ENCODE measurements at places on chromosomes 4 and X.

DNA sequence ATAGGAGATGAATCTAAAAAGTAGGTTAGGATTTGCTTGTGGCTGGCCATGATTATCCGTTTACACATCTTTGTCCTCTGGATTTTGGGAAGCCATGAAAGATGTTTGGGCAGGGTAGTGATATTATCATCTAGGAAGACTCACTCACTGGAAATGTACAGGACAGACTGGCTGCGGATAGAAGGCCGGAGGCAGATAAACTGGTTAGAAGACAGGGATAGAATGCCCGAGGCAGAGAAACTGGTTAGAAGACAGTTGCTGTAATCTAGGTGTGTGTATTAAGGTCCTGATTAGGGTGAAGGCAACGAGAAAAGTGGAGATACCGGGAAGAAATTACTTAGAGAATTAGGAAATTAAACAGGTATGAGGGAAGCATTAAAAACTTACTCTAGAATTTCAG, 68.8 kb downstream of the SPRY1 start:
- no peak for DNase-seq

- DNase-seq = no peak
Measured at GRCh38 chr4:138097912-138098600, 144.1 kb downstream of the SLC7A11 start.

- peak; percentile 53 for DNase-seq
Measured at GRCh38 chrX:154443992-154444754, at the start of gene FAM50A. Gene FAM50A (plus strand): TSS chrX:154444141. CDS start chrX:154444236, 95 bp downstream.

DNA sequence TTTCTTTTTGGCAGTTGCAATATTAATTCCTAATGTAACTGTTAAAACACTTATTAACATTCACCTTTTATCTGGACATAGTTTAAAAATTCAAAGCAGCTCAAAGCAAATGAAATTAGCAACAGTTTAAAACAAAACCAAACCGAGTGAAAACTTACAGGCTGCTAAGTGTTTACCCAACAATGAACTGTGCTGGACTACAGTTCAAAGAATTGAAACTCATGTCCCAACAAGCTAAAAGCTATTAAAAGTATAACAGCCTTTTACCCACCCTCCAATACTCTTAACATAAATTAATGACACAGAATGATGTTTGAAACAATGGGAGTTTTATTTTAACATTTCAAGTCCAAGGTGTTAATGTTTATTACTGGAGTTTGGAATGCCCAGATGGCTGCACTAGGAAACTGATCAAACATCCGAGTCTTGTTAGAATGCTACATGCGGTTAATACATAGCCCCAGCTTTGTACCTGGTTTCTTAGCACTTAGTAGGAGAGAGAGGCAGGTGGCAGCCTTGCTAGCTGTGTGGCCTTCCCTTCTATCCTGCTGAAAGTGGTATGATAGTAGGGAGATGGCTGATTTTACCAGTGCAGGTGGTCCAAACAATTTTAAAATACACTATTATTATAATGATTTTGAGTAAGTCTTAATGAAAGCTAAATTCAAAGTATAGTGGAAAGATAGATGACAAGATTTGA, 21.1 kb upstream of the FRYL start:
- no peak for DNase-seq

DNA sequence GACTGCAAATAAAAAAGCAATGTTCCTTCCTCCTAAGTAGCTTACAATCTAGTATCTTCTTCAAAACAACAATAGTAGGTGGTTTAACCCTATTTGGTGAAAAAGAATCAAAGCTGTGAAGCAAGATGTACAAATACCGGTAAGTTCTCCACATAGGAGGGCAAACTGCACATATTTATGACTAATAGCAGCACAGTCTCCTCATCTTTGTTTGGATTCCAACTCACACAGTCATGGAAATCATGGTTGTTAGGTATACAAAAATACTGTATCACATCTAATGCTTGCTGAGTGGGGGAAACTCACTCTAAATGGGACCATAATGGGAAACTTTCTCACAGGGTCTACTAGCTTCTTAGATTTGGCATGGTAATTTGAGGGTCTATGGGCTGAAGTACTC, 597.2 kb downstream of the INPP4B start:
- DNase-seq = no peak

GRCh38 chr4:130812117-130812765, 1716.3 kb downstream of the C4orf33 start:
- no peak for DNase-seq

GRCh38 chr4:762211-763190, 56.9 kb downstream of the PCGF3 start:
- no peak for DNase-seq

DNA sequence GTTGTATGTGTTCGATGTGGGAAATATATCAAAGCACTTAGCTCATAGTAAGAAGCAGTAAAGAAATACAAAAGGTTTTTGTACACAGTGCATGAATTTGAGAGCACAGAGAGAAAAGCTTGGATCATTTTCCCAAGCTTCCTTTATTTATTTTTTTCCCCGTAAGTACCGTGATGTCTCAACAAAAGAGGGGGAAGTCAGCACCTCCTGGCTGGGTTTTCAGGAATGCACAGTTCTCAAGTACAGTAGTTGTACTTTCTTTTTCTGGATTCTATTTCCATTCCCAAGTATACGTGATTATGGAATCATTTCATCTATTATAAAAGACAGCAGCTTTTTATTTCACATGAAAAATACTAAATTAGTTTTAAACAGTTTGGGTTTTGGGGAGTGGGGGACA, 171.5 kb upstream of the EDNRA start:
- DNase-seq = no peak

DNA sequence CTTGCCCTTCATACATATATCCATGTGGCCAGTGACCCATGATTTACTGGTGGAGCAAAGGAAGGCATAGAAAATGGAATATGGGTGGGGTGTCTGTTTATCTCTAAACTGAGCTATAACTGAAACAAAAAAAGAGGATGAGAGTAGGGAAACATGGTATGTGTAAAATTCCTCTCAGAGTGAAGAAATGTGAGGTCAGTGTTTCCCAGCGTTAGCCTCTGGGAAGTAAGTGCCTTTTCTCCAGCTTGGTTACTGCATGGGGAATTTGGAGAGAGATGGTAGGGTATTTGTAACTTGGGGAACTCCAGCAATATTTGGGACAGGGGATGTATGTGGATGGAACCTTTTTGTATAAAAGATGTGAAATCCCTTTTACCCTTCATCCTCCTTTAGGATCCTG, 89.4 kb downstream of the AFF1 start:
- no peak for DNase-seq

GRCh38 chr4:125547836-125548235, 233.1 kb downstream of the FAT4 start:
- DNase-seq = no peak

DNA sequence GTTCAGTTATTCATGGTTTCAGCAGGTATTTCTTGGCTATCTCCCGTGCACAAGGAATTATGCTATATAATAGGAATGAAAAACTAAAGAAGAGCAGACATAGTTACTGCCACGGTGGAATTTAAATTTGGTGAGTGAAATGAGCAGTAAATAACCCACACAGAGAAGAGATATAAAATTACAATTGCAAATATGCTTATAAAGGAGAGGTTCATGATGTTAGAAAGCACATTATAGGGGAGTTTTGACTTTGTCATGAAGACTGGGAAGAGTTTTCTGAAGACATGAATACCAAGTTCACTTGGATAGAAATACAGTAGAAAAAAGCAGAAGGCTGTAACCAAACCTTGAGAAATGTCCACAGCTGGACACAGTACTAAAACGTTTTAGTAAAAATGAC, 712.0 kb upstream of the AADAT start:
- no peak for DNase-seq

- DNase-seq = no peak
Measured at GRCh38 chrX:83860846-83861245, at the start of gene CYLC1. Gene CYLC1 (plus strand): TSS chrX:83861146. CDS start chrX:83861183, 37 bp downstream.

DNA sequence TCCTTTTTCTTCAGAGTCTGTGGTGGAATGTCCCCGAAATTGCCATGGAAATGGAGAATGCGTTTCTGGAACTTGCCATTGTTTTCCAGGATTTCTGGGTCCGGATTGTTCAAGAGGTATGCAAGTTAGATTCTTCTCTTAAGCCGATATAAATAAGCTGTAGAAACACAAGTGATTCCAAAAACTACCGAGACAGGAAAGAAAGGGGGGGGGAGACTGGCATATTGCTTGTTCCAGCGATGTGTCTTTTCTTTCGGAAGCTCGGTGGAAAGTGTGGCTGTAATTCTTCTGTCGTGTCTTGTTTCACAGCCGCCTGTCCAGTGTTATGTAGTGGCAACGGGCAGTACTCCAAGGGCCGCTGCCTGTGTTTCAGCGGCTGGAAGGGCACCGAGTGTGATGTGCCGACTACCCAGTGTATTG, 236.9 kb downstream of the DCTD start:
- no peak for DNase-seq

DNA sequence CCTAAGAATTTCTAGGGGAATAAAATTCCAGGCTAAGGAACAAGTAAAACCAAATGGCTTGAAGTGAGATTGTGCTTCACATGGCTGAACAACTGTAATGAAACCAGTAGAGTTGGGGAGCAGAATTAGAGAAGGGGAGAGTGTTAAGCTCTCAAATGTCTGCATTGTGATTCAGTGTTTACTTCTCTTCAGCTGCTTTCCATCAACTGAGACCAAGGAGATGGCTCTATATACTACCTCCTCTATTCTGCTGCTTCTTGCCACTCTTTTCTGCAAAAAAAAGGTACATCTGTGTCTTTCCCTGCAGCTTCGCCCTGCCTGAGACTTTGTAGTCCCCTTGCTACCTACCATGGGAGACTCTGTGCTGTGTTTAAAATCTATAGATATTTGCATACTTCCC, 73.5 kb downstream of the WDFY3 start:
- no peak for DNase-seq

DNA sequence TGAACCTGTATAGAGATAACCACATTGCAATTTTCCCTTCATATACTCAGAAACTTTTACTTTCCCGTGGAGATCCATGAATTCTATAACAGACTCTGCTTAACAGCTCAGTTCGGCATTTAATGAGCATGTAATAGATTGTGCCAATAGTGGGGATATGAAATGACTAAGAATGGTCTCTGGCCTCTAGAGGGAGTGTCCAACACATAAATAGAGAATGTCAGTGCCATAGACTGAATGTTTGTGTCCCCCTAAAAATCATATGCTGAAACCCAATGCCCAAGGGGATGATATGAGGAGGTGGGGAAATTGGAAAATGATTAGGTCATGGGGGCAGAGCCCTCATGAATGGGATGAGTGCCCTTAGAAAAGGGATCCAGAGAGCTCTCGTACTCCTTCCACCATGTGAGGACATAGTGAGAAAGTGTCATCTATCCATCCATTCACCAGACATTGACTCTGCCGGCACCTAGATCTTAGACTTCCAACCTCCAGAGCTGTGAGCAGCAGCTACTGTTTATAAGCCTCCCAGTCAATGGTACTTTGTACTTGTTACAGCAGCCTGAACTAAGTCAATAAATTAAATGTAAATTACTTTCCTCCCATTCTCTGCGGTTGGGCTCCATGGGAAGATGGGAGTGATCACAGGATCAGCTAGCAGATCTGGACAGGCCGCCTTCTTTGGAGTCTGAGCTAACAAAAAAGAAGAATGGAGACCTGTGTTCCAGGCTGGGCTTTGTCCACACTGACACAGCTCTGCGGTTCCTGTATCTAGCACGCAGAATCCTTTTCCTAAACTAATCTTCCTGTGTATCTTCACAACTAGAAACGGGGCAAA, 28.1 kb upstream of the HPSE start:
- DNase-seq = no peak

- no peak for DNase-seq
Measured at GRCh38 chr4:74267998-74268606, 40.2 kb upstream of the EPGN start.

DNA sequence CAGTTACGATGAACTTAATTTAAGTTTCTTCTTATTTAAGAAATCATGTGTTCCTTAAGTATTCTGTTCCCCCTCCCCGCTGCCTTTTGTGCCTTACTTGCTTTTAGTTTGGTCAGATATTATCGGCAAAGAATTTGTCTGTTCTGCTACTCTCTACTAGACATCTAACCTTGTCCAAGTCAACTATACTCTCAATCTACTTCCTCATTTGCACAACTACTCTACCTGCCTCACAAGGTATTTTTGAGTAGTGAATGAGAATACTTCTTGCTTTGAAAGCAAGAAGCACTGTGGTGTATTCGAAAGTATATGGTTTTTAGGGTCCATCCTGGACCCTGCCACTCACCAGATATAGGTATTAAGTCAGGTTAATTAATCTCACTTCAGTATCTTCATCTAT, 8.0 kb upstream of the KLHL5 start:
- no peak for DNase-seq

- no peak for DNase-seq
Measured at GRCh38 chr4:150366487-150366999, 215.4 kb upstream of the MAB21L2 start.

DNA sequence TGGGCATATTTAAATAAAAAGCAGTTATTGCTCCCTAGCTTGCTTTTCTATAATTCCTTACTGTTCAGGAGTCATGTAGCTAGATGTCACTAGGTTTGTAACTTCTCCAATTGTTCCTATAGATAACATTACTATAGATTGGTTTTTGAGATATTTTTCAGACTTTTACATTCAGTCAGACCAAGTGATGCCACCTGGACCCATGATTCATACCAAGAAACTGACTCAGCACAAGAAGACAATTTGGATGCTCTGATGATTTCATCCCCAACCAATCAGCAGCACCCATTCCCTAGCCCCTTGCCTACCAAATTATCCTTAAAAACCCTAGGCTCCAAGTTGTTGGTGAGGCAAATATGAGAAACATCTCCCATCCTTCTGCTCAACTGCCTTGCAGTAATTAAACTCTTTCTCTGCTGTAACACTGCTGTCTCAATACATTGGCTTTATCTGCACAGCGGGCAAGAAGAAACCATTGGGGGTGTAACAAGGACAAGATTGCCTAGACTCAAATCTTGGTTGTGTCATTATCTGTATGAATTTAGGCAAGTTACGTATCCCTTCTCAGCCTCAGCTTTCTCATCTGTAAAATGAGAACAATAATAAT, 11.8 kb upstream of the NEIL3 start:
- DNase-seq = no peak

GRCh38 chrX:118459494-118459893, 36.1 kb upstream of the DOCK11 start:
- no peak for DNase-seq

GRCh38 chr4:138348055-138348454, 105.9 kb upstream of the SLC7A11 start:
- DNase-seq = no peak

DNA sequence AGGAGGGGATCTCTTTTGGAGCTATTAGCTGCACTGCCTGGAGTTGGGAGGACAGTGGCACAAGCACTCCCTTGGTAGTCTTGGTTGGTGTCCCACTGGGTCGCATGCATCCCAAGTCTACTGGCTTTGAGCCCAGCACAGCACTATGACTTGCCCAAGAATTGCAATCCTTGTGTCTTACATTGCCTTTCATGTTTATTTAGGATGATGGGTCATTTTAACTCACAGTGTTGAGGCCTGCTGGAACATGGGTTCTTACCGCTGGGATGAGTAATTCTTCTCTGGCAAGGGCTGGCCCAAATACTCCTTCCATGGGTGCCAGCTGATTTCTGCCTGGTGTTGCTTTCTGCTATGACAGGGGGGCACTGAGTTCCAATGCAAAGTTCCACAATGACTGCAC, 185.5 kb downstream of the TEX13C start:
- no peak for DNase-seq

GRCh38 chrX:105775679-105776078, 46.7 kb upstream of the NRK start:
- DNase-seq = no peak

- no peak for DNase-seq
Measured at GRCh38 chr4:83574247-83574646, 38.3 kb downstream of the GPAT3 start.

Data from activated T-cell treated with anti-CD3 and anti-CD28 coated beads for 1 hour (primary cell).